Daoy (cell line): ENCODE measurements at places on chromosomes 5 and 9. TPM values are rescaled to one million over a fixed set of nuclear protein-coding genes. Genes with fewer than 3 reads are reported as not detected.

DNA sequence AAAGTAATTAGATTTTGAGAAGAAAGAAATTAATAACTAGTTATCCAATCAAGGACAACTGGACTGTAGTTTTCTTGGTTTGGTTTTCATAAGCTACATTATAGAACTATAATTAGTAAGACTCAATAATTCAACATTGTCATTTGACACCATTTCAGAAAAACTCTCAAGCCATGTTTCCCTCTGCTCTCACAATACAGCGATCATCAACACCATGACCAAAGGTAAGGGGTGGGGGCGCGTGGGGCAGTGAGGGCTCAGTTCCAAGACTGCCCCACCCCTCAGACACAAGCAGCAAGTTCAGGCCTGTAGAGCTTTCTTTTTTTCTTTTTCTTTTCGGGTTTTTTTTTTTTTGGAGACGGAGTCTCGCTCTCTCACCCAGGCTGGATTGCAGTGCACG is 6.4 kb downstream of the CMBL start:
- DNase-seq, result no peak

DNA sequence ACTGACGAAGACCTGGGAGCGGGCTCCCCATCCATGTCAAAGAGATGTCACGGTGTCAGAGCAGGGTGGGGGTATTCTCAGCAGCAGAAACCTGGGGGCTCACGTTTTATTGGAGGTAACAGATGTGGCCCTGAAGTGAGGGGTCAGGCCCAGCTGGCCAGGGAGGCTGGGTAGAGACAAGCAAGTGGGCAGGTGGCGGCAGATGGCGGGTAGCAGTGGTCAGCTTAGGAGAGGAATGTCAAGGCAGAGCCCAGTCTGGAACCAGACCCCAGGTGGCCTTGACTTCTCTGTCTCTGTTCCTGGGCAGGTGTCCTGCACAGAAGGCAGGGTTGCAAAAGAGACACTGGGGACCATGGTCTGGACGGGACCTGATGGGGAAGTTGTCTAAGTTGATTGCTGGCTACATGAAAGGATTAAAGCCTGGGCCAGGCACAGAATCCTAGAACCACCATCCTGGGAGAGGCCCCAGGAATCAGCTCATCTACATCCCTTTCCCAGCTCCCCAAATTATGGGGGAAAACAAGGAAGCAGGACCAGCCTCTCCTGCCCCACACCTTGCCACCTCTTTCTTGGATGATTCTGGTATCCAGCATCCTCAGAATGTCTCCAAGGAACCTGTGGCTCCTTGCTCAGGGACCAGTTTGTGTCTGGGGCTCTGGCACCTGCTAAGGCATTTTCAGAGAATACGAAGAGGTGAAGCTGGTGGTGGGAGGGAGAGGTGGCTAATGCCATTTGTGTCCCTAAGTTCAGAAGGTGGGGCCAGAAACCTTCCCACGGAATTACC is 72.5 kb downstream of the AMBP start:
- DNase-seq, result no peak

Gene ASTN2
- total RNA-seq, result 5.2 and 5.7 TPM in 2 replicates

- peak; percentile 38 for DNase-seq
Observed at GRCh38 chr9:130895481-130896232, 955 bp downstream of the QRFP start.

DNA sequence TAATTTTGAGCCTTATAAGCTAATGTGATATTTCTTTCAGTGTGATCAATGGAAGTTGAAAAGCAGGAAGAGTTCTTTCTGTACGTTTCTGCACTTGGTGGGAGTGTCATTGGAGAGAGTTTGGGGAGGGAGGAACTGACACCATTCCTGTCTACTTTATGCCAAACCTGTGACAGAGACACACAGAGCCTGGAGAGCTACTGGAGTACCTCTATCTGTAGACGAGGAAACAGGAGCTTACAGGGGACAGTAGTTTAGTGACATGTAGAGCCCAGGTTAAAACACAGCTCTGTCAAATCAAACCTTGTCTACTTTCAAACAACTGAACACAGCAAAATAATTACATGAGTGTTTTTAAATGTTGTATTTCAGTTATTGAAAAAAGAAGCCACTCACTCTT is 103.6 kb downstream of the PDE4D start:
- no peak for DNase-seq

DNA sequence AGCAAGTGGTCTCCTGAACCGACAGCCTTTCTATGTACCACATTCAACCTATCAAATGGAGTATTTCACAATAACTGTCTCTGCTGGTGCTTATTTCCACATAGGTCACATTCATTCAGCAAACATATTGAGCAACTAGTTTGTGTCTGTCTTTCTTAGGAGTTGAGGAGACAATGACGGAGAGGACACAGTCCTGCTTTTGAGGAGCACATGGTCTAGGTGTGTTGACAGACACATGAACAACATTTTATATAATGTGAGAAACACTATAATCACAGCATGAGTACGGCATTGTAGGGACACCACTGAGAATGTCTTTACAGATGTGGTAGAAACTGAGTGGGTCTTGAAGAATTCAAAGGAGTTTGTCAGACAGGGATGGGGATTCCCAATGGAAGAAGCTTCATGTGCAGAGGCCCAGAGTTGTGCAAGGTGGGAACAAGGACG is 28.5 kb downstream of the NFIL3 start:
- peak; percentile 13 for DNase-seq

DNA sequence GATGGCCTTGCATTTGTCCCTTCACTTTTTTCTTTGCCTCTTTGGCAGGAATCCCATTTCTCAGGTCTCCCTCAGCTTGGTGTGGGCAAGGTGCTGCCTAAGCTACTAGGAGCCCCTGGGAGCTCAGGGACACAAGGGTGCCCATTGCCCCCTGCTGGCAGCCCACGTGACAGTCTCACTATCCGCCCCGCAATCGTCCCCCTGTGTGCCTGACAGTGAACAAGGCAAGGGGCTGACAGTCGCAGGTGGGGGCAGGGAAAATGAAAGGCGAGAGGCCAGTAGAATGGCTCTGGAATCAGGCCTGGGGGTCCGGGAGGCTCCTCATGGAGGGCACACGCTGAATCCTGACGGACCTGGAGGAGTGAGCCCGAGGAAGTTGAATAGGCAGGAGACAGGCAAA is 2.0 kb upstream of the PCDH12 start:
- no peak for DNase-seq

DNA sequence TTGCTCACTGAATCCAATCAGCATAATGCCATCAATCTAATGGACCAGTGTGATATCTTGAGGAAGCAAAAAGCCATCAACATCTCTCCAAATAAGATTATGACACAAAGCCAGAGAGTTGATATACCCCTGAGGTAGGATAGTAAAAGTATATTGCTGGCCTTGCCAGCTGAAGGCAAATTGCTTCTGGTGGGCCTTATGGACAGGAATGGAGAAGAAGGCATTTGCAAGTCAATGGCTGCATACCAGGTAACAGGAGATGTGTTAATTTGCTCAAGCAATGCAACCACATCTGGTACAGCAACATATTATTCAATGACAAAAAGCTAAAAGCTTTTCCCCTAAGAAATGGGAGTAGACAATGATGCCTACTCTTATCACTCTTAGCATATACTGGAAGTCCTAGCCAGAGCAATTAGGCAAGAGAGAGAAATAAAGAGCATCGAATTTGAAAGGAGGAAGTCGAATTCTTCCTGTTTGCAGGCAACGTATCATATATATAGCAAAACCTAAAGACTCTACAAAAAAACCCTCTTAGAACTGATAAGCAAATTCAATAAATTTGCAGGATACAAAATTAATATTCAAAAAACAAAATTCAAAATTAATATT is 216.1 kb upstream of the RASA1 start:
- DNase-seq, result no peak

- no peak for DNase-seq
Observed at GRCh38 chr5:1473746-1474145, 28.5 kb upstream of the SLC6A3 start.

Gene EMB
- 17.0 and 21.6 TPM in 2 replicates for total RNA-seq

Gene FAXDC2
- total RNA-seq, result 0.12 and 0.46 TPM in 2 replicates

DNA sequence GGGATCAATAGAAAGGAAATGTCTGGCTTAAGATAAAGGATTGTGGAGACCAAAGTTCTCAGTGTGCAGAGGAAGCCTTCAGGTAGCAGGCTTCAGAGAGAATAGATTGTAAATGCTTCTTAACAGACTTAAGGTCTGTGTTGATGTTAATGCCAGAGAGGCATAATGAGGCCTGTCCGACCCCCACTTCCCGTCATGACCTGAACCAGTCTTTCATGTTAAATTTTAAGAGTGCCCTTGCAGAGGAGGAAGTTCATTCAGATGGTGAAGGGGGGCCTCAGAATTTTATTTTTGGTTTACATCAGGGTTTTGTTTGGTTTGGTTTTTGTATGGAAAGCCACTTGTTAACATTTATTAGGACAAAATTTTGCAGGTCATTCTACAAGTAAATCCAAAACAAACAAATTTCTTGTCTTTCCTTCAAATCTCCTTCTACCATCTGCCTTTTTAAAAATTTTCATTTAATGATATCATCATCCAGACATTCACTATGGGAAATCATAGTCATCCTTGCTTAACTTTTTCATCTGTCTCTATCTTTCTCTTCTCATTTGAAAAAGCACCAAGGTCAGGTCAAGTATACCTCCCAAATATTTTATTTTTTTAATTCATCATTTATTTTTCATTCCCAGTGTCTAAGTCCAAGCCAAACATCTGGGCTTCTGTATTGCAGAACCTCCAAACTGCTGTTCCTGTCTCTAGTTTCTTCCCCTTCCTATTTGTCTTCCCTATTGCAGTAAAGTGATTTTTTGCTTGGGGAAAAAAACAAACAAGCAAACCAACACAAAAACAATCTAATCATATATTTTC is 6.9 kb upstream of the ABCA1 start:
- DNase-seq, result no peak

GRCh38 chr9:133103987-133104505 is 17.0 kb downstream of the RALGDS start:
- DNase-seq, result peak; percentile 1

- DNase-seq, result no peak
Observed at GRCh38 chr9:69601698-69602097, 70.5 kb downstream of the APBA1 start.

DNA sequence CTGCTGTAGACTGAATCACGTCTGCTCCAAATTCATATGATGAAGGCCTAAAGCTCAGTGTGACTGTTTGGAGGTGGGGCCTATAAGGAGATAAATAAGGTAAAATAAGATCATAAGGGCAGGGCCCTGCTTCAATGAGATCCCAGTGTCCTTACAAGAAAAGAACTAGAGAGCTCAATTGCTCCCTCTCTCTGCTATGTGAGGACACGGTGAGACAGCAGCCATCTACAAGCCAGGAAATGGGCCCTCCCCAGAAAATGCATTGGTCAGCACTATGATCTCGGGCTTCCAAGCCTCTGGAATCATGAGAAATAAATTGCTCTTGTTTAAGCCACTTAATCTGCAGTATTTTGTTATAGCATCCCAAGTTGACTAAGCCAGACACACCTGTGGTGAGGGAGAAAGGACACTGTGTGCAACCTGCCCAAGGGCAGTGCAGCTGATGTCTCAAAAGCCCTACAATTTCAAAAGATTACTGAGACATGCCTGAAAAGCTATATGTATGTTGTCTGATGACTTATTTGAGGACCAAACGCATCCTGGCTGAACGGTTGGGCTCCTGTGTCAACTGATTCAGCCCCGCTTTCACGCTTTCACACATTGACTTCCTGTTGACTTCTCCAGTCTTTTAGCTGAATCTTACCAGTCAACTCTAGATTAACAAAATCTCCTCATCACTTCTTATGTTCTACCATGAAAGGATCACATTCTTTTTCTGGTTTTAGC is 13.2 kb downstream of the GZMK start:
- DNase-seq, result no peak

Gene IRX1
- 14.1 and 19.0 TPM in 2 replicates for total RNA-seq

Gene CER1
- not detected in 2 replicates for total RNA-seq

Gene CD74
- total RNA-seq, result not detected in 2 replicates

DNA sequence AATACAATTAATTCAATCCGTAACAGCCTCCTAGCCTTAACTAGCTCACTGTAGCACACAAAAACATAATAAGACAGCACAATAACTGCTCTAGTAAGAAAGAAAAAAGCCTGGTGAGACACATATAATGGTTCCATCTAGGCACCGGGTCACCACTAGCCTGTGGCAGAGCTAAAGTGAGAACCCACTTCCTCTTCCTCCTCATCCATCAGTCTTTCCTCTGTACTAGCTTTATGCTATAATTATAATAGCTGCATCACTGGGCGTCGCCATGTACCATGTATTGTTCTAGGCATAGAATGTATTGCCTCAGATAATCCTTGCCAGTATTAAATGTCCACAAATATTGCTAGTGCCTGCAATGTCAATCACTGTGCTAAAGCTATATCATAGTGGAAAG is 23.1 kb downstream of the ADRB2 start:
- no peak for DNase-seq

Gene URM1
- total RNA-seq, result 58.5 and 83.0 TPM in 2 replicates

DNA sequence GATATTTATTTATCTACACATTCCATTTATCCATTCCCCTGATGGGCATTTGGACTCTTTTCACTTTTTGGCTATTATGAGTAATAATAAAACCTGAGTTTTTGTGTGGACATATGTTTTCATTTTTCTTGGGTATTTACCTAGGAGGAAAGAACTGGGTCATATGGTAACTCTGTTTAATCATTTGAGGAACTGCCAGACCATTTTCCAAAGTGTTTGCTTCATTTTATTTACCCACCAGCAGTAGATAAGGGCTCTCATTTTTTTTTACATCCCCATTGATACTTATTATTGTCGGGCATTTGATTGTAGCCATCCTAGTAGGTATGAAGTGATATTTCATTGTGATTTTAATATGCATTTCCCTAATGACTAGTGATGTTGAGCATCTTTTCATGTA is 7.7 kb upstream of the PTPDC1 start:
- no peak for DNase-seq

Gene PCDHB15
- total RNA-seq, result 0.21 and 0.86 TPM in 2 replicates
